ENCODE measurements at places on chromosomes 7 and 10.

GRCh38 chr10:61992671-61993668, 91.5 kb downstream of the ARID5B start:
- peak; percentile 82 for DNase-seq

- DNase-seq: no peak
These were observed 1346.8 kb upstream of the CELF2 start for GRCh38 chr10:9670911-9671310.

- no peak for DNase-seq
These were observed 191.5 kb upstream of the GRB10 start for GRCh38 chr7:50974240-50974639.

DNA sequence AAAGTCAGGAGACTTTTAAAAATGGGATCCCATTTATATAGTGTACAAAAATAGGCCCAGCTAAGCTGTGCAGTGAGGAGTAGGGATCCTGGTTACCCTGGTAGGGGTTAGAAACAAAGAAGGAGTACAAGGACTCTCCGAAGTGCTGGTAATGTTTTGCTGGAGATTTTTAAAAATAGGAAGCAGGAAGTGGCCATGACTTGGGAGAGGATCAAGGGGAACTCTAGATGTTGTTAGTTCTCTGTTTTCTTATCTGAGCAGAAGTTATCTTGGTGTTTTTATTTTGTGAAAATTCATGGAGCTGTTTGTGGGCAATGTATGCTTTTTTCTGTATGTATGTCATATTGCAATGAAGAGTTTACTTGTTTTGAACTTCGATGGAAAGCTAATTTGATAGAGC, 373.9 kb downstream of the SFMBT2 start:
- DNase-seq: no peak

DNA sequence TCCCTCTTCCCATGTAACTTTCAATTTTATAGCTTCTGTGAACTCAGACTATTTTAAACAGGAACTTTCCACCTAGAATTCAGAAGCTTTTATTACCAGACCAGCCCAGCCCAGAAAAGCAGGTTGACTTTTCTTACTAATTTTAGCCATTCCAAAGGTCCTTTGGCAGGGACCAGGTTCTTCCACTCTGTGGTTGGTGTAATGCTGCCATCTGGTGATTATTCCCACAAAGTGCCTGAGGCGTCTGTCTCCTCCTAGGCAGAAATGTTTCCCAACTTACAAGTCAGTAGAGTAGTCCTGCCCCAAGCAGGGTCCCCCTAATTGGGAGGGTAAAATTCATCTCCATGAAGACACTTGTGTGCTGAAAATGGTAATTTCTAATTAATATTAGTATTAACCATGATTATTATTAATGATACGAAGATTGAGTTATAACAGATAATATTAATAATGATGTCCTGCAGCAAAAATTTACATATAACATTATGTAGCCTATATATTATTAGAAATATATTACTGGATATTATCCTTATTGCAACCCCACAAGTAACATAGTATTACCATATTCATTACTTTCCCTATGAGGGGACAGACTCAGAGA, 53.0 kb upstream of the PPP1R17 start:
- peak; percentile 45 for DNase-seq

GRCh38 chr7:204326-204725, 12.0 kb downstream of the FAM20C start:
- DNase-seq: no peak

DNA sequence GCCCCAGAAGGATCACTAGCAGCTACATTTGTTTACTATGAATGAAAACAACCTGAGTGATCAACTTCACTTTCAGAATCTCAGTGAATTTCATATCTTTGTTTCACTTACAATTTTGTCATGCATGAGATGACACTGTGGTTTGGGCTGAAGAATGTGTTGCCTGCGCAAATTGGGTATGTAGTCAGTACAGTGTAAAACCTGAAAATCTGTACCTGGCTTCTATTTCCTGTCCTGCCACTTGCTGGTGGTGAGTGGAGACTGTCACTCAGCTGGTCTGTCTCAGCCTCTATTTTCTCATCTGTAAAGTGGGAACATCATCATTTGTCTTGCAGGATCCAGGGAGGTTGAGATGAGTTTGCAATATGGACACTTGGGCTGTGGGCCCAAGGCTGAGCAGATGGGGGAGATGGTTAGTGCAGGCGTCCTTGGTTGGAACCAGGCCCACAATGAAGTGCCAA, 118.0 kb downstream of the WDFY4 start:
- no peak for DNase-seq

- DNase-seq: no peak
These were observed 64.6 kb downstream of the GBF1 start for GRCh38 chr10:102309916-102310315.

DNA sequence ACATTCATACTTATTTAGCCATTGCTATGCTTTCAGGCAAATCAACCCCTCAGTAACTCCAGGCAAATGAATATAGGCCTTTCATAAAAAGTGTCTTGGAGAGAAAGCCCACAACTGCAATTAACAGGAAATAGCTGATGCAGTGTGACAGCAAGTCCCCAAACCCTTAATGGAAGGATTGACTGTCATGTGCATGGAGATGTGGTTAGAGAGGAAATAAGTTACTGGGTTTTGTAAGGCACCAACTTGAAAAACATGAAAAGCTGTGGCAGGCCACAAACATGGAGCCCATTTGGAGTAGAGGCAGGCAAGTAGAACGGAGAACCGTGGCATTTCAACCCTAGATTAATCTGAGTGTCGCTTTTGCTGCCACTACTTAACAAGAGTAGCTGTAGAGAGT, 549.4 kb upstream of the C7orf33 start:
- no peak for DNase-seq

DNA sequence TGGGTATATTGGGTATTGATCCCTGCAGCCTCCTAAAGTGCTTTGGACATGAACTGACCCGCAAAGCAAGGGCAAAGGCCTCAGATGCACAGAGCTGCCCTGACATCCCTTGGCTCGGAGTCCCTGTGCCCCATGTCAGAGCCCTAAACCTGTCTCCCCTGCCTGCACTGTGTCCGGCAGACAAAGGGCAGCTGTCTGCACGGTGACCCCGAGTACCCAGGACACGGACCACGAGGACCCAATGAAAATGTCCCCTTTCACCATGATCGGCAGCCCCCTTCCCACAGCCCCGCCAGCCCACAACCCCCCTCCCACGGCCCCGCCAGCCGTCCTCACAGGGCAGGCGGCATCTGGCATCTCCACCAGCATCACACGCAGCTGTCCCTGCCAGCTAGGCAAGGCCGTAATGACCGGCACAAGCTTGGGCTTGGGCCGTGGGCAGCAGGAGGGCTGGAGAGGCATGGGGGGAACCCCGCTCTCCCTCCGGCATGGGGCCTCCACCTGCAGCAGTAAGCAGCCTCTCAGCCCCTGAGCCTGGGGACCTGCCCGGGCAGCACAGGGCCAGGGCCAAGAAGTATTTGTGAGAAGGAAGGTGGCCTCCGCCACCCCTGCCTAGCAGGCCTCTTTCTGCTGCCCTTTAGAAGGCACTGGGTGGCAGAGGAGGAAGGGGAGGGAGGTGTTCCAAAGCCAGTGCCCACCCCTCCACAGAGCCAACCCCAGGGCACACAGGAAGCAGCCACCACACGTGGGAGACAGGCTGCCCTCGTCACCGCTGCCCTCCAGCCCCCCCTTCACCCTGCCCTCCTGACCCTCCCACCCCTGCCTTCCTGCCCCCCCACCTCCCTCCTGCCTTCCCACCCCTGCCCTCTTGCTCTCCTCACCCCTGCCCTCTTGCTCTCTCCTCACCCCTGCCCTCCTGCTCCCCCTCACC, 10.1 kb downstream of the NUDT1 start:
- peak; percentile 39 for DNase-seq

- DNase-seq: no peak
These were observed 184.9 kb downstream of the PPP1R9A start for GRCh38 chr7:95092324-95092723.

DNA sequence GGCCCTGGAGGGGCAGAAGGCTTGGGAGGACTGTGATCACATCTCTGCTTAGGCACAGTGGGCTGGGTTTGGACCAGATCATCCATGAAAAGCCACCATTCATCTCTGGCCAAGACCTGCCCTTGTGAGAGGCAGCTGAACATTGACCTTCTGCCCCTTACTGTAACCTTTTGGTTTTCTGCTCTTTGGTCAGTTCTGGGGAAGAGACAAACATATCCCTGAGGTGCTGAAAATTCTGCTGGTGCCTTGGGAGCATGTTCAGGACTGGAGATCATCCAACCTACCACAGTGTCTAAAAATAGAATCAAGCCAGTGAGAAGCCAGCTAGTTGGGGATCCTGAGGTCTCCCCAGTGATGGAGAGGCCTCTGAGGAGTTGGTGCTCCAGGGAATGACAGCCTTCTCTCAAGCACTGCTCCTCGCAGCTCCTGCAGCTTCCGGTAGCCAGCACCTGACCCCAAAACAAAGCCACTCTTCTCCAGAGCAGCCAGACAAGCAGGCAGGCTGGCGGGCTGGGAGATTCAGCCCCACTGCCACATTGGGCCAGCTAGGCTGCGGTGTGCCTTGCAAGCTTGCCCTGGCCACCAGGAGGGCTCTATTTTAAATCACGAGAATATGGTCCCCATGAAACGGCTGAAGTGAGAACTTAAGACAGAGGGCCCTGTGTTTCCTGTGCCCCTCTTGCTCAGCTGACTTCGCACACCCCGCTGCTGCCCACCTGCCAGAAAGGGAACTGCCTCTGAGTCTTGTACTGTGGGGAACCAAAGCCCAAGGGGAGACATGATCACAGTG, 37.8 kb upstream of the UBE2H start:
- peak; percentile 54 for DNase-seq

DNA sequence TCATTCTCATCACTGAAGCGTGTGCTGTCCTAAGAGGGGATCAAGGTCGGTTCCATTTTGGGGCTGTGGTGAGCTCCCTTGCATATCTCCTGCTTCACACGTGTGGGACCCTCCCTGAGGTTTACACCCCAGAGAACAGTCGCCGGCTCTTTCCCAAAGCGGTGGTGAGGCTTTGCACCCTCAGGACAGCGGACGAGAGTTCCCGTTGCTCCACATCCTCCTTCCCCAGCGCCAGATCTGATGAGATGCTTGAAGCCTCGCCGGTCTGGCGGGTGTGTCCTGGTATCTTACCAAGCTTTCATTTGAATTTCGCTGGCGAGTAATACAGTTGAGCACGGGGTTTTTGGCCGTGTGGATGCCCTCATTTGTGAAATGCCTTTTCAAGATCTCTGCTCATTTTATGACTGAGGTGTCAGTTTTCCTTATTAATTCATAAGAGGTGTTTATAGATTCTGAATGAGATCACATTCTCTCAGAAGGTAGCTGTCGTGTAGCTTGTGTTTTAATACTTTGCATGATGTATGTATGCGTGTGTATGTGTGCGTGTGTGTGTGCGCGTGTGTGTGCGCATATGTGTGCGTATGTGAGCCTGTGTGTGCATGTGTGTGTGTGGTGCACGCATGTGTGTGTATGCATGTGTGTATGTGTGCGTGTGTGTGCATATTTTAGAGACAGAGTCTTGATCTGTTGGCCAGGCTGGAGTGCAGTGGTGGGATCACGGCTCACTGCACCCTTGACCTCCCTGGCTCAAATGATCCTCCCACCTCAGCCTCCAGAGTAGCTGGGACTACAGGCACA, 30.7 kb downstream of the ELFN1 start:
- DNase-seq: no peak

DNA sequence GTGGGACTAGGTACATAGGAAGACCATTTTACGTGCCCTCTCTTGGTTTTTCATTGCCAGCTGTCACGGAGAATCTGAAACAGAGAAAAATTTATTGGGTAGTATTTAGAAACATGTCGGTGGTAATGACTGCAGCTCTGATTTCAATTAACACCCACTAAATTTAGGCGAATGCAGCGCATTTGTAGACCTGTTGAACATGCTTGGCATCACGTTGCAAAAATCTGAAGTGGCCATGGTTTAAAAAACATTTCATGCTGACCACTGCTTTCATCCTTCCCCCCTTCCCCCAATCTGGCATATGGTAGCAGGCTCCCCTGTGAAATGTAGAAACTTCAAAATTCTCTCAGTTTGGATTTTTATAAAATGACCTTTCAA, 34.0 kb downstream of the LRMDA start:
- DNase-seq: no peak

GRCh38 chr10:83222300-83222699, 917.0 kb upstream of the GHITM start:
- DNase-seq: no peak

GRCh38 chr7:102974366-102975236, 61.8 kb downstream of the LRRC17 start:
- no peak for DNase-seq

- DNase-seq: no peak
These were observed 36.3 kb downstream of the CSTF2T start for GRCh38 chr10:51663086-51663485.

- no peak for DNase-seq
These were observed 141.5 kb downstream of the MTPAP start for GRCh38 chr10:30207485-30208052.

- DNase-seq: no peak
These were observed 89.4 kb downstream of the SH3PXD2A start for GRCh38 chr10:103765981-103766380.

- DNase-seq: no peak
These were observed 21.6 kb upstream of the ZFAND2A start for GRCh38 chr7:1181640-1182039.

GRCh38 chr10:26801274-26801673, 59.5 kb downstream of the ABI1 start:
- no peak for DNase-seq

DNA sequence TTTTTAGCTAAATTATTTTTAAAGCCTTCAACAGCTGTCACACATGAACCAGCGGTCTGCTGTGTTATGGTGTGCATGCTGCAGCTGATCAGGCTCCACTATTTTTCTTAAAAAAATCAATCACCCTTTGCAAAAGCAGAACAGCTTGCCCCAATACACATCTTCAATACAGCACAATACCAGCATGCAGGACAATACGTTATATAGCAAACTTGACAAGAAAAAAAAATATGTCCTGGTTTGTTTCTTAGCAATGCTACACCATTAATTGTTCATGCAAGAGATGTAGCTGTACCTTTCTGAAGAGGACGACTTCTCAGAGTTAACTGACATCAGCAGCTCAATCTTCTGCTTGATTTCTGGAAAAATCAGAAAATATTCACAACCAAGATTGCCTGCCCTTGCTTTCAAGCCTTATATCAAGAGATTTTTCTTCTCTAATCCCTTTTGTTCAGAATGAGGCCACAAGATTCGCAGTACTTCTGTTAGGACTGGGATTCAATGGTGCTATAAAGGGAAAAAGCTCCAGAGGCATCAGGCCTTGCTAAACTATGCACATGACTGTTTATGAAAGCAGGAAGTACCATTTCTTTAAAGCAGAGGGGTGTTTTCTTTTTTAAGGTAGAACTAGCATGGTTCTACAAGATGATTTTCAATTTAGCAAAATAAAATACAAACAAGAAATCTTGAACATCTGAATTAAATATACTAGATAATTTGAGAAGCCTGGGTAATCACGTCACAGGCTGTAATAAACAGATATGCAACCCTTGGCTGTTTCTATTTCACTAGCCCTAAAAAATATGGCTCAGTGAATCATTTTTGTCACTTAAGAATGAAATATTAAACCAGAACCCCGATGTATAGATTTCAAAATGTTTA, 120.0 kb downstream of the SRPK2 start:
- peak; percentile 70 for DNase-seq

- peak; percentile 25 for DNase-seq
These were observed 2.4 kb downstream of the UBE2H start for GRCh38 chr7:129950191-129950932.

Data from foreskin melanocyte (primary cell).